Large intestine (tissue), 12 donors: ENCODE measurements at places on chromosomes 2 and 18. TPM values are rescaled to one million over a fixed set of nuclear protein-coding genes. Genes with fewer than 3 reads are reported as not detected.
A peak's percentile ranks its signal among the peaks of the same experiment; 100 is the strongest.

DNA sequence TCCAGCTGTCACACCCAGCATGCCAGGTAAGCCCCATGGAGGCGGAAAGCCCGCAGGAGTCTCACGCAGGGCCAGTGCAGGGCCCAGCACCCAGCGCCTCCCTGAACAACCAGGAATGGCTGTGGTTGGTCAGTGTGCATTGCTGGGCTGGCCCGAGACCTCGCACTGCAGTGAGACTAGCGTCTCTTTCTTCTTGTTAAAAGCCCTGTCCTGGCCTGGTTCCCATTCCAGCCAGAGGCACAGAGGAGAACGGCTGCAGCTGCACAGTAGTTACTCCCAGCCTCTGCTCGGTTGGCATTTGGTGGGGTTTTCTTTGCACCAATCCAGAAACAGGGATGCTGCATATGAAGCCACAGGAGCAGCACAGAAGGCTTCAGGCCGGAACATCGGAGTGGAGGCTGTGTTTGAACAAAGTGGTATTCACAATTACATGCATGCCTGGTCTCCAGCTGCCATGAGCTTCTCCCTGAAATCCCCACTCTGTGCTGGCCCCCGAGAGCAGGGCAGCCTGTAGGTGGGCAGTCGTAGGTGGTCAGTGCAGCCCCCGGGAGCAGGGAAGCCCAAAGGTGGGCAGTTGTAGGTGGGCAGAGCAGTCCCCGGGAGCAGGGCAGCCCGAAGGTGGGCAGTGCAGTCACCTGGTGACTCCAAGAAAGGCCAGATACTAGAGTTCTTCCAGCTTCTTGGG, 163.7 kb upstream of the PXDN start:
- no peaks in the 10 kb centered on the region for H3K27me3 ChIP-seq
- no peak for DNase-seq
- H3K4me3 ChIP-seq, result no peak overlapping the region
- H3K27ac ChIP-seq, result no peak overlapping the region
- peaks cover 6% of the 10 kb centered on the region for H3K4me1 ChIP-seq

DNA sequence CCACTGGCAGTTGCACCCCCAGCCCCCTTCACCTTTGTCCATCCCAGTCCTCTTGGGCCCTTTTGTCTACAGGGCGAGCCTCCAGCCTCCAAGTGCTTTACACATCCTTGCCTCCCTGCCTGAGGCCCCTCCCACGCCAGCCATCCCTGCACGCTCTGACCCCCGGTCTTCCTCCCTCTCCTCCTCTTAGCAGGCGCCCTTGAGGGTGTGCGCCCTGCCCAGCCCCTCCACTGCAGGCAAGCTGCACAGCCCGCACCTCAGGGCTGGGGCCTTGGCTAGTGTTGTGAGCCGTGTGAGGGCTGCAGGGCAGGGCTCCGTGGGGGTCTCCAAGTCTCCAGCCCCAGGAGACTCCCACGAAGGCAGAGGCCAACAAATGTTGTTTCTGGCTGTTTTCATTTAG, 6.9 kb downstream of the BOK start:
- no peaks in the 10 kb centered on the region for H3K36me3 ChIP-seq
- no peaks in the 10 kb centered on the region for H3K4me1 ChIP-seq
- no peak overlapping the region for H3K4me3 ChIP-seq
- no peak for DNase-seq
- no peaks in the 10 kb centered on the region for H3K27me3 ChIP-seq

DNA sequence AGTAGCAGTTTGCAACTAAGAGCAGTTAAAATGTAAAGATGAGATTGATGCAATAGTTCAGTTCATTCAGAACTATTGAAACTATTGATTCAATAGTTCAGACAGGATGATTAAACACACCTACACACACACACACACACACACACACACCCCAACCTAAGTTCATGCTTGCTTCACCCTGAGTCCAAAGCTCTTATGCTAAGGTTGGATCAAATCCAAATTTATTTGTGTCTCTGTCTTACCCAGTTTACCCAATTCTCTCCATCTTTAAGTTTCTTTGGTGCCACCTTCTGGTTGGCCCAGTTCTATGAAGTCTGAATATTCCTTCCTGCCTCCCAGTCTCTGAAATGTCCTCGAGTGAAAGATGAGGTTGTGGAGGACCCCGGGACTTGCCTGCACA, 5.1 kb downstream of the SERPINB8 start:
- peaks cover 5% of the 10 kb centered on the region for H3K4me1 ChIP-seq
- H3K36me3 ChIP-seq, result no peaks in the 10 kb centered on the region
- no peak overlapping the region for H3K4me3 ChIP-seq
- H3K27ac ChIP-seq, result no peak overlapping the region
- DNase-seq, result peak; percentile 23

GRCh38 chr2:28895189-28895893, 874 bp downstream of the WDR43 start:
- no peaks in the 10 kb centered on the region for H3K36me3 ChIP-seq
- H3K4me3 ChIP-seq, result peak overlapping the region; percentile 92
- peak; percentile 11 for DNase-seq
- peak overlapping the region; percentile 3 for H3K27ac ChIP-seq
- H3K27me3 ChIP-seq, result no peaks in the 10 kb centered on the region

GRCh38 chr2:1496359-1496821, 83.1 kb downstream of the TPO start:
- H3K27me3 ChIP-seq, result no peaks in the 10 kb centered on the region
- DNase-seq, result no peak
- no peak overlapping the region for H3K27ac ChIP-seq
- no peaks in the 10 kb centered on the region for H3K36me3 ChIP-seq
- no peak overlapping the region for H3K4me3 ChIP-seq

GRCh38 chr2:188142088-188142487, 149.6 kb upstream of the GULP1 start:
- H3K4me3 ChIP-seq, result no peak overlapping the region
- H3K36me3 ChIP-seq, result no peaks in the 10 kb centered on the region
- H3K4me1 ChIP-seq, result no peaks in the 10 kb centered on the region
- DNase-seq, result no peak
- H3K27me3 ChIP-seq, result no peaks in the 10 kb centered on the region

DNA sequence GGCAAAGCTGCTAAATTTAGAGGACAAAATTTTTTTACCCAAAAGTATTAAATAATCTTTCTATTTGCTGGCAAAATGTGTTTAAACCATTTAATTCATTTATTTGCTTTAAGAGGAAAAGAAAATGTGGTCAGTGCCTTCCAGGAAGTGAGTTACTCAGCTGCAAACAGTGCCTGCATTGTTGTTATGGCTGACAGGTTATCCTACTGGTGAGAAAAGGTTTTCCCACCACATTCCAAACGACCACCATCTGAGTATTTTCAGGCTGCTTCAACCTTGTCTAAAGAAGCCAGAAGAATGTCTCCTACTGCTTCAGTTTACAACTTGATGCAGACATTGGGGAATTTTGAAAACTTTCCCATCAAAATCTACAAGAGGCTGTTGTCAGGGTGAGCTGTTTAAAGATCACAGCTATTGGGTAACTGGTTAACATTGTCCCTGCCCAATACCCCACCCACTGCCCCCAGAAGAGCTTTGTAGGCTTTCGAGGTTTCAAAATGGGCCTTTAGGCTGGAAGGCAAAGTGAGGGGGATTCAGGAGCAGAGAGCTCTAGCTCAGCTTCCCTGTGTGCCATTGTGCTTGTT, 461.3 kb upstream of the FANCL start:
- no peaks in the 10 kb centered on the region for H3K36me3 ChIP-seq
- no peaks in the 10 kb centered on the region for H3K27me3 ChIP-seq
- H3K27ac ChIP-seq, result no peak overlapping the region
- no peak for DNase-seq
- no peaks in the 10 kb centered on the region for H3K4me1 ChIP-seq

- no peaks in the 10 kb centered on the region for H3K4me1 ChIP-seq
- no peak overlapping the region for H3K4me3 ChIP-seq
- no peak overlapping the region for H3K27ac ChIP-seq
- no peak for DNase-seq
Measured at GRCh38 chr2:54642677-54643430, 80.6 kb upstream of the EML6 start.

DNA sequence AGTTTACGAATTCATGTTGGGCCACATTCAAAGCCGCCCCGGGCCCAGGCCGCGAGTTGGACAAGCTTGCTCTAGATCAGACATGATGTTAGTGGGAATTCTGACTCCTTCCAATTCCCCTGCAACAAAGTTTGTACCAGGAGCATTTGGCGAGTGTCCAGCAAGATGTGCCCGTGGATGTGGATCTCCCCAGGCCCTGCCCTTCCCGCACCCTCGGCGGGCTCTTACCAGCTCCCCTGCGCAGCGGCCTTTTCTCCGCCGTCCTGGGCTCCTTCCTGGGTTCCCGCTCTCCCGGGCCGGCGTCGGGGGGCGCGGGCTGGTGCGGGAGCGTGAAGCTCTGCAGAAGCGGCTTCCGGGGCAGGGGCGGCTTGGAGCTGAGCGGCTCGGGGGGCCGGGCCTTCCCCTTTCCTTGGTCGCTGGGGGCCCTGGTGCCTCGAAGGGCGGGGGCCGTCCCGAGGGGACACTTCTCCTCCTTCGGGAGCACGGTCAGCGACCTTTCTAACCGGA, 90.8 kb upstream of the MGAT4A start:
- no peak for DNase-seq
- peaks cover 5% of the 10 kb centered on the region for H3K36me3 ChIP-seq
- H3K4me1 ChIP-seq, result no peaks in the 10 kb centered on the region
- H3K27me3 ChIP-seq, result peaks cover 15% of the 10 kb centered on the region

- no peaks in the 10 kb centered on the region for H3K27me3 ChIP-seq
- no peak for DNase-seq
- no peak overlapping the region for H3K4me3 ChIP-seq
- no peak overlapping the region for H3K27ac ChIP-seq
Measured at GRCh38 chr18:55420665-55421307, 167.2 kb downstream of the TCF4 start.

GRCh38 chr2:232419245-232420072, 12.8 kb downstream of the ALPG start:
- no peak for DNase-seq
- no peak overlapping the region for H3K4me3 ChIP-seq
- H3K27me3 ChIP-seq, result peaks cover 81% of the 10 kb centered on the region
- H3K36me3 ChIP-seq, result no peaks in the 10 kb centered on the region
- no peak overlapping the region for H3K27ac ChIP-seq

DNA sequence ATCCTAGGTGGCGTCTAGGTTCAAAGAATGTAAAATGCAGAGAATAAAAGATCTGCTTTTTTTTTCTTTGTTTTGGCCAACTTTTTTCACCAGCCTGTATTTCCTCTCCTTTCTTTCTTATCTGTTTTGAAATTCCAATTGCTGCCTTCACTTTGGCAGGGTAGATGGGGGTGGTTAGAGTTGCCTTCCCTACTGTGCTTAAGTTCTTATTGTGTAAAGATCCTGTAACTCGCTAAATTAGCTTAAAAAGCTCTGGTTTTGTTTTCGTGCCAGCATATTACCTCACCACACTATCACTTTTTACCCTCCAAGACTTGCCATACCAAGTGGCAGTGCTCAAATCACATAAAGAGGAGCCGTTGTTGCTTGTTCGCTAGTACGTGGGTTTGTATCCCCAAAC, 921.7 kb downstream of the DPP10 start:
- no peak overlapping the region for H3K4me3 ChIP-seq
- H3K27me3 ChIP-seq, result no peaks in the 10 kb centered on the region
- H3K36me3 ChIP-seq, result no peaks in the 10 kb centered on the region
- no peaks in the 10 kb centered on the region for H3K4me1 ChIP-seq

GRCh38 chr2:43226558-43226954, at the start of gene ZFP36L2:
Gene ZFP36L2 (minus strand): TSS chr2:43226606. CDS start chr2:43226315, 291 bp downstream.
- H3K4me3 ChIP-seq, result peak within 1 kb of the TSS; percentile 99
- H3K27me3 ChIP-seq, result no peaks in the 10 kb centered on the region
- H3K4me1 ChIP-seq, result peaks cover 26% of the 10 kb centered on the region
- peak within 1 kb of the TSS; percentile 100 for H3K27ac ChIP-seq
- peak; percentile 96 for DNase-seq

DNA sequence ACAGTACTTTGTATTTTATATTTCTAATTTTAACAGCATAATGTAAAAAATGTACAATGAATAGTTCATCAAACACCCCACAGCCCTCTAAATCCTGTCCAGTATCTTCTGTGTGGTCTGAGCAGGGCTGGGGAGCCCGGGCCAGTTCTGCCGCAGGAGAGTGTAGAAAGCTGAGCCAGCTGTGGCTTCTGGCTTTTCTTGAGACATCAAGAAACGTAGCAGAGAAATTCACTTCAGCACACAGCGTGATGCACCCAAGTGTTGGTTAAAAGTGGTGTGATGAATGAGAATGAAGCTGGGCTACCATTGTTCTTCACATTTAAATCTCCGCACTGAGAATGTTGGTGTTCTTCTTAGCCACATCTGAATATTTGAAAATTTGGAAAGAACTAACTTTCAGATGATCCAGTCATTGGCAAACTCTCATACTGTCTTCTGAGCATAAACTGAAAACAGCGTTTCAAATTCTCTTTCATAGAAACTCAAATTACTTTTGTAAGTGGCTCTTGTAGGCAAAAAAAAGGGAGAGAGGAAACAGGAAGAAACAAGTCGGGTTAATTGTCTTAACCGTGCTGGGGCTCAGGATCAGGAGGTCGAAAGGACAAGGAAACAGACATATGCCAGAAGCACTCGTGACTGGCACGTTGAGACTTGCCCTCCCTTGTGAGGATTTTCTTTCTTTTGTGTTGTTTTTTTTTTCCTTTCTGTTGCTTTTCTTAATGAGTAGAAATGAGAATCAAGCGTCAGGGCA, 23.4 kb upstream of the TMEM87B start:
- H3K27ac ChIP-seq, result peak overlapping the region; percentile 33
- peaks cover 15% of the 10 kb centered on the region for H3K4me1 ChIP-seq
- H3K36me3 ChIP-seq, result no peaks in the 10 kb centered on the region
- DNase-seq, result peak; percentile 66
- H3K4me3 ChIP-seq, result no peak overlapping the region

- H3K27ac ChIP-seq, result no peak overlapping the region
- H3K4me1 ChIP-seq, result no peaks in the 10 kb centered on the region
- no peak overlapping the region for H3K4me3 ChIP-seq
- H3K27me3 ChIP-seq, result no peaks in the 10 kb centered on the region
- DNase-seq, result no peak
- H3K36me3 ChIP-seq, result no peaks in the 10 kb centered on the region
Measured at GRCh38 chr2:42008241-42008921, 39.4 kb upstream of the PKDCC start.

GRCh38 chr2:210020138-210020537, 17.7 kb downstream of the RPE start:
- no peaks in the 10 kb centered on the region for H3K27me3 ChIP-seq
- no peak overlapping the region for H3K4me3 ChIP-seq
- DNase-seq, result no peak
- H3K36me3 ChIP-seq, result peaks cover 56% of the 10 kb centered on the region

DNA sequence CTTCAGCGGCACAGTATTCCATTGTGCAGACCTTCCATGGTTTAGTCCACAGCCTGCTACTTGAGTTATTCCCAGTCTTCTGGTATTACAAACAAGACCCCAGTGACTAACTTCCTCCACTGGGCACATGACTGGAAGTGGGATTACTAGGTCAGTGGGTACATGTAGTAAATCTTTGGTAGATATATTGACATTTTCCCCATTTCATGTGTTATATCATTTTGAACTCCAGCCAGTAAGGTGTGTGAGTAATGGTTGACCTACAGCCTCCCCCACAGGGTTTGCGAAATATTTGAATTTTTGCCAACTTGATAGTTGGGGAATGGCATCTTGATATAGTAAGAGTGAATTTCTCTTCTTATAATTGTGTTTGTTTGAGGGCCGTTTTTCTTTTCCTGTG, 58.8 kb downstream of the RNF144A start:
- no peaks in the 10 kb centered on the region for H3K27me3 ChIP-seq
- no peaks in the 10 kb centered on the region for H3K36me3 ChIP-seq
- H3K4me3 ChIP-seq, result no peak overlapping the region
- no peak for DNase-seq
- no peak overlapping the region for H3K27ac ChIP-seq

EGR4 gene
- 0.04 TPM for polyA plus RNA-seq

OXER1 gene
- polyA plus RNA-seq, result 12.2 TPM

GCFC2 gene
- polyA plus RNA-seq, result 28.2 TPM

LHCGR gene
- 0.03 TPM for polyA plus RNA-seq

ALPP gene
- 0.06 TPM for polyA plus RNA-seq

RAB31 gene
- polyA plus RNA-seq, result 15.5 TPM

RAB17 gene
- polyA plus RNA-seq, result 164 TPM

TAF1B gene
- 12.0 TPM for polyA plus RNA-seq

SRD5A2 gene
- 0.22 TPM for polyA plus RNA-seq
